ENCODE measurements at places on chromosomes 3 and 15. TPM values are rescaled to one million over a fixed set of nuclear protein-coding genes. Genes with fewer than 3 reads are reported as not detected.

The CHRFAM7A gene
- total RNA-seq = under 0.01 TPM

The CPN2 gene
- not detected for total RNA-seq

The CHST14 gene
- total RNA-seq = 12.9 TPM

The MKRN3 gene
- 0.86 TPM for total RNA-seq

The TCTA gene
- total RNA-seq = 22.2 TPM

The CHMP2B gene
- 51.4 TPM for total RNA-seq

GRCh38 chr3:58724336-58724735 is 57.8 kb upstream of the FAM3D start:
- peak; percentile 1 for DNase-seq

DNA sequence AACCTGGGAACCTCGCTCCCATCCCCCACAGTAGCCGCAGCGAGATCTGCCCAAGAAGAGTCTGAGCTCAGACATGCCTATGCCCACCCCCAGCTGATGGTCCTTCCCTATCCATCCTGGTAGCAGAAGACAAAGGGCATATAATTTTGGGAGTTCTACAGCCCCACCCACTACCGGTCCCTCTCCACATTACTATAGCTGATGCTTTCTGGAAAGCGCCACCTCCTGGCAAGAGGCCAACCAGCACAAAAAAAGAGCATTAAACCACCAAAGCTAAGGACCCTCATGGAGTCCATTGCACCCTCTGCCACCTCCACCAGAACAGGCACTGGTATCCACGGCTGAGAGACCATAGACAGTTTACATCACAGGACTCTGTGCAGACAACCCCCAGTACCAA is 168.4 kb downstream of the MEGF11 start:
- DNase-seq = no peak

DNA sequence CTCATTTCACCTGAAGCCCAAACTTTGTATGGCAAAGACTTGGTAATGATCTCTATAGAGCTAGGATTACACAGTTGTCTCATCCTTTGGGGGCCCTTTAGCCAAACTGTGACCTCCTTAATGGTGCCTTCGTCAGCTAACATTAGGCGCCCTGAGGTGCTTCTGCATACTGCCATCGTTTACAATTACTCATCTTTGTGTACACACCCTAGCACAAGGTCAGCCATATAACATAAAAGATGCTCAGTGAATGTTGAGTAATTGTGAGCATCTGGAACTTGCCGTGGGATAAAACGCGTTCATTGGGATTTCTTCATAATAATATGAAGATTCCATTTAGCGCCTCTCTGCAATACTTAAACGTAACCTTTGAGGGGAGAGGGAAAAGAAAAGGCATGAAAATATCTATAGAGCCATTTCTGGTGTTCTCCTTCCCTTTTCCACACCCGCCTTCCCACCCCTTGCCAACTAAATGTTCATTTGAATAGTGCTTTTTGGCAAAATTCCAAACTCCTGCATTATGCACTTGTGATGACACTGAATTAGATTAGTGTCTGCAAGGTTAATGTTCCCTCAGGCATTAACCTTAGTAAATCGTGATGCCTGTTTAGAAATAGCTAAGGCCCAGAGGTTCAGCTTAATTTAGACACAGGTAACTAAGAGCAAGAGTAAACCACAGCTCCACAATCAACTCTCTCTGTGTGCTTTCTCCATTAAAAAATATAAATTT is 990 bp upstream of the ZNF148 start:
- DNase-seq = peak; percentile 85

- DNase-seq = no peak
These were observed 283.1 kb upstream of the STAC start for GRCh38 chr3:36097209-36097608.

- no peak for DNase-seq
These were observed 108.9 kb upstream of the TRIM42 start for GRCh38 chr3:140568842-140569520.

GRCh38 chr3:125406070-125406469 is 30.9 kb upstream of the ZNF148 start:
- no peak for DNase-seq

DNA sequence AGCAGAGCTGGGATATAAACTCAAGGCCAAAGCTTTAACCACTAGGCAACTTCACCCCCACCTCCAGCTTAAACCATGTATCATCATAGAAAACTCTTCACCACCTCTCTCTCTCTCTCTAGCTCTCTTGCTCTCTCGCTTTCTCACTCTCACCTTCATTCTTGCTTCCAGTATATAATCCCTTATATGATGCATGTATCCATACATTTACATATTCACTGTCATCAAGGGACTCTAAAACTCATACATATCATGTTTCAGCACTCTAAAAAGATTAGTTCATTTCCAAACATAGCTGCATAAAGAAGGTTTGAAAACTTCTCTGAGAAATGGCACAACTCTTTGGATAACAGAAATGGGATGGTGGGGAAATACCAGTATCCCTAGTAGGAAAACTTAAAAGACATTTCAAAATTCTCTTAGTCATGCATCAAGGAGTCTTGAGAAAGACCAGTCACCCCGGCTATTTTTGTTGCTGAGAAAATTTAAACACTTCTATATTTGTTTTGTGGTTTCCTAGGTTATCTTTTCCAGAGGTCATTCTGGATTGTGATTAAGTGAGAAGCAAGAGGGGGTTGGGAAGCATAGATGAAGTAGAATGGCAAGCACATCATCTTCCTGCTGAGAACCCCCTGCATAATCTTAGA is 447.8 kb upstream of the THBS1 start:
- DNase-seq = peak; percentile 95

DNA sequence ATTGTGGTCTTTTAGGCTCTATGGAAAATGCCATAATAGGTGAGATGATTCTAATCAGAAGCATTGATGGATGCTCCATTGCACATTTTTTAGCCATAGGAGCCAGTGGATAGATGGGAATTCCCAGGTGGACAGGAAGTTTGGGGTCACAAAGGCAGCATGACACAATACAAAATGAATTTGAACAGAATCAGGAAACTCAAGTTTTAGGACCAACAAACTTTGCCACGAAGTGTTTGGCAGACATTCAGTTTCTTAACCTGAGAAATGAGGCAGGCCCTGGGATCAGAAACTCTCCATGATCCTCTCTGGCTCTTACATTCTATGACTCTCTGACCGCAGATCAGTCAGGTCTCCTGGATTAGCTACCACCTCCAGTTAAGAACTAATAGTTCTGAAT is 275.4 kb downstream of the TIGIT start:
- DNase-seq = no peak

GRCh38 chr3:70861234-70861633 is 548.8 kb upstream of the MDFIC2 start:
- DNase-seq = peak; percentile 14

- DNase-seq = peak; percentile 49
These were observed 2.5 kb upstream of the PLD1 start for GRCh38 chr3:171812811-171813210.

GRCh38 chr3:11808231-11808630 is 38.5 kb downstream of the TAMM41 start:
- DNase-seq = no peak
